ENCODE measurements at places on chromosomes 4 and X. TPM values are rescaled to one million over a fixed set of nuclear protein-coding genes. Genes with fewer than 3 reads are reported as not detected.

DNA sequence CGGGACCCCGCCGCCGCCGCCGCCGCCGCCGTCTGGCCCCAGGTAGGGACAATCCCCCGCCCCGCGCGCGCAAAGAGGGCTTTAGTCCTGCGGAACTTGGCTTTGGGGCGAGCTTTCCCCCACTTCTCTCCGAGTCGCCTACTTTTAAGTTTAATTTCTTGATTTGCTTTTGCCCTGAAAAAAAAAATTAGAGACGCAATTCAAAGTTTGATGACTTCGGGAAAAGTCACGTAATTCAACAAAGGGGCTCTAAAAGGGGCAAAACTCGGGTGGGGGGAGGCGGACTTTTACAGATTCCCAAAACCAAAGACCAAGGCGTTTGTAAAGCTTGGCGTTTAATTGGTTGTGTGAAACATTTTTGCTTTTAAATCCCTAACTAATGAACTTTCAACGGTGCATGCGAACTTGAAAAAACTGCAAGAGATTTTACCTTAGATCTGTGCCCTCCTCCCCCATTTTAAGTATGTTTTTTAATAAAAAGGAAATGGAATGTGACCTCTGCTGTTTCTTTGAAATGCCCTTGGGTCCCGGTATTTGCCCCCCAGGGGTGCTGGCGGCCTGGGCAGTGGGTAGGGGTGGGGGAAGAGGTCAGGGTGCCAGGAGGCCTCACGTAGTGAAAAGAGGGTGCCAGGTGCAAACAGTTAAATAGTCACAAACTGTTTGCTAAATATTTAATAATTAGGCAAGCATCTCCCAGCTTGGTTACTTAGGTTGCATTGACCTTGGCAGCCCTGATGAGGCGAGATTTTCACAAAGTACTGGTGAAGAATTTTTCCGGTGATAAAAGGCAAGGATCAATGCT, 209.7 kb downstream of the NWD2 start:
- no peak for DNase-seq

- DNase-seq = no peak
These were observed 163.2 kb upstream of the SPANXC start for GRCh38 chrX:141405486-141405852.

DNA sequence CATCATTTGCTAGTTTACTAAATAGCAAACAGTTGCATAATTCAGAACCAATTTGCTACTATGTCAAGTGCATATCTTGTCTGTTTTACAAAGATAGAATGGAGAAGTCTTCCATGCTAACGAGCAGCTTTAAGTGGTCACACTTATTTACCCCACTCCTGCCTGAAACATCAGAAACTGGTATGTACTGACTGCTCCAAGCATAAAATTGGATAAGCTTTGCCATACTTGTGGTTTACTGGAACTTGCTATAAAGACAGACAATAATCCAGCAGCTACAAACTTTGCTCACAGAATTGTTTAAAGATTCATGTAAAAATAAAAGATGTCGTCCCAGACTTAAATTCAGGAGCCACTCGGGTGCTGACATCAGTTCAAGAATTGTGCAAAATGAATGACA, 13.3 kb upstream of the CDKL2 start:
- DNase-seq = no peak

DNA sequence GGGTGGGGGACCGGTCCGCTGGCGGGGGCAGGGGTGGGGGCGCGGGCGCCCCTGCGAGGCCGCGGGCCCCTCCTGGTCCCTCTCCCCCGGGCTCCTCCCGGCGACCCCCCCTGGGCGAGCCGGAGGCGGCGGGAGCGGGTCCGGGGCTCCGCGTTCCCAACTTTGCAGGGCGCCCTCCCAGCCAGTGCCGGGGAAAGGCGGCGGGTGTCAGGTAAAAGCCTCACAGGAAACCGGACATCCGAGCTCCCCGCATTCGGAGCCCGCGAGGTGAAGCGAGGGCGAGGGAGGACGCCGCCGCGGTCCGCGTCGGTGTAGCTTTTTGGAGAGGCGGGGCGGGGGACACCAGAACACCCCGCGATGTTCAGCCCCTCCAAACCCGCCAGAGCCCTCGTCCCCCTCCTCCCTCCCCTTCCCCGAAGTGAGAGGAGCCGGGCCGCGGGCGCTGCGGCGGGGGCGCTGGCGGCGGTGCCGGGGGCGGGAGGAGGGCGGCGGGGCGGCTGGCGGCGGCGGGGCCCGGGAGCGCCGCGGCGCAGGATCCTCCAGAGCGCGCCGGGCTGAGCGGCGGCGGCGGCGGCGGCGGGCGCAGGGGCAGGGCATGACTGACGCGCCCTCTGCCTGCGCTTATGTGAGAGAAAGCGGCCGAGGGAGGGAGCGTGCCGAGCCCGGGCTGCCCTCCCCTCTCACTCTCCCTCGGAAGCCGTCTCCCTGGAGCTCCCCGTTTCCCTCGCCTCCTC, at the start of gene VEGFC:
TSS of gene VEGFC (minus strand) at position 597 of the 734 bp plus-strand sequence. CDS start 611 bp downstream, outside the sequence.
- no peak for DNase-seq

DNA sequence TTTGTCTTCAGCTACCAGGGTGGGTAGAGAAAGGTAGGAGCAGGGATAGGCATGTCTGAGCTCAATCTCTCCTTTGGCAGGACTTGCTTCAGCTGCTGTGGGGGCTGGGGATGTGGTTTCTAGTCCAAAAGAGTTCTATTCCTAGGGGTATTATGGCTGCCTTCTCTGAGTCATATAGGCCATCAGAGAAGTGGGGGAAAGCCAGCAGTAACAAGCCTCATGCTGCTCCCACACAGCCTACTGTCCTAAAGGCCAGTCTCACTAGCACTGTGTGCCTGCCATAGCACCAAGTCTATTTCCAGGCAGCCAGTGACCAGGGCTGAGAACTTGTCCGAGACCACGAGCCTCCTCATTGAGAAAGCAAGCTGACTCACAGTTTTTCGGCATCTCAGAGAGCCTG, 270.6 kb downstream of the DCAF12L2 start:
- no peak for DNase-seq

DNA sequence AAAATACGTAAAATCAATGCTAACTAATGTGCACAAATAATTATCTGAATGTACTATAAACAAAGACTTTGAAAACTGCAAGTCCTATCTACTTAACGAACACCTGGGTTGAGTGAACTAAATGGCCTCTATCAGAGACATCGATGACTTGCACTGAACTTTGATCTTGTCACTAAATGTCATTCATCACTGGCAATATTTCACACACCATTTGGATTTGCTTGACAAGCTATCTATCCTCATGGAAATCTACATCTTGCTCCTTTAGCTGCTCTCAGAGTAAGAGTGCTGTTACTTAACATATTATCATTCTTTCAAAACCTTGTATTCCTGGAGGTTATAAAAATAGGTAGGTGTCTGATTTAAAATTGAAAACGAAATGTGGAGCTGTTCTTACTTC, 289.3 kb downstream of the TLL1 start:
- DNase-seq = no peak

DNA sequence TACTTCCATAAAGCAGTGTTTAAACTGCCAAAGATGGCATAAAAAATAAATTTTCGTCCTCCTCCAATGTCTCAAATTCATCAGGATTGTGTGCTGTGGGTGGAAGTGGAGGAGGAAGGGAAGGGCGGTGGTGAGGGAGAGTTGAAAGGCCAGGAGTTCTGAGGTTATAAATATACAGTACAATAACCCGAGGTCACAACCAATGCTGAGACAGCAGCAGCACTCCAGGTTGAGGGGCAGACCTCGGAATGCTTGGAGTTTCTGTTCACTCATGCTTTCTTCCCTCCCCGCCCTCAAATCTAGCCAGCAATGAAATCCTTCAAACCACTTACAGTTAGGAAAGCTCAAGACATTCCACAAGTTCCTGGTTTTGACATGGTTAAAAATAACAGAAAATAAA, 134.0 kb upstream of the SMAD1 start:
- no peak for DNase-seq

- DNase-seq = no peak
These were observed 669 bp upstream of the PPARGC1A start for GRCh38 chr4:23890369-23891063.

The PCDH19 gene
- 0.03 TPM for polyA plus RNA-seq

The PAGE1 gene
- not detected for polyA plus RNA-seq

GRCh38 chr4:165784672-165785071, 88.4 kb upstream of the TLL1 start:
- no peak for DNase-seq

DNA sequence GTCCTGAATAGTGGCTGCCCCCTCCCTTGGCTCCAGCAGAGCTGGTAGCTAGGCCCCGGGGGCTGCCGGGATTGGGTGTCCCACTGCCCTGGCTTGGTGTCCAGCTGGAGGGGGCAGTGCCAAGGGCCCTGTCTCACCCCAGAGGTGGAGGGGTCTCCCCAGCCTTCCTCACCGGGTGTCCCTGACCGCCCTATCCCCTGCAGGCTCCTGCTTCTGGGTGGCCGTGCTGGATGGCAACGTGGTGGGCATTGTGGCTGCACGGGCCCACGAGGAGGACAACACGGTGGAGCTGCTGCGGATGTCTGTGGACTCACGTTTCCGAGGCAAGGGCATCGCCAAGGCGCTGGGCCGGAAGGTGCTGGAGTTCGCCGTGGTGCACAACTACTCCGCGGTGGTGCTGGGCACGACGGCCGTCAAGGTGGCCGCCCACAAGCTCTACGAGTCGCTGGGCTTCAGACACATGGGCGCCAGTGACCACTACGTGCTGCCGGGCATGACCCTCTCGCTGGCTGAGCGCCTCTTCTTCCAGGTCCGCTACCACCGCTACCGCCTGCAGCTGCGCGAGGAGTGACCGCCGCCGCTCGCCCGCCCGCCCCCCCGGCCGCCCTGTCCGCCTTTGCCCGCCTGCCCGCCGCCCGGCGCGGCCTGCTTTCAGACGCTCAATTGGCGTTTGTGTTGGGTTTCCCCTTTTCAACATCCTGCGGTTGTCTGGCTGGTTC, 4.6 kb downstream of the NAT8L start:
- DNase-seq = no peak

The EMCN gene
- 1.8 TPM for polyA plus RNA-seq

- DNase-seq = no peak
These were observed 105.2 kb upstream of the STX18 start for GRCh38 chr4:4647041-4647440.

The SMC1A gene
- 15.5 TPM for polyA plus RNA-seq

GRCh38 chr4:103757631-103758030, 37.8 kb upstream of the TACR3 start:
- DNase-seq = no peak

- DNase-seq = no peak
These were observed 14.7 kb downstream of the CHST7 start for GRCh38 chrX:46588263-46588662.

The MAGEB2 gene
- polyA plus RNA-seq = not detected

The RAB33A gene
- polyA plus RNA-seq = 0.13 TPM

- no peak for DNase-seq
These were observed 56.4 kb downstream of the MAML3 start for GRCh38 chr4:140097572-140097971.

The CSAG3 gene
- polyA plus RNA-seq = not detected

DNA sequence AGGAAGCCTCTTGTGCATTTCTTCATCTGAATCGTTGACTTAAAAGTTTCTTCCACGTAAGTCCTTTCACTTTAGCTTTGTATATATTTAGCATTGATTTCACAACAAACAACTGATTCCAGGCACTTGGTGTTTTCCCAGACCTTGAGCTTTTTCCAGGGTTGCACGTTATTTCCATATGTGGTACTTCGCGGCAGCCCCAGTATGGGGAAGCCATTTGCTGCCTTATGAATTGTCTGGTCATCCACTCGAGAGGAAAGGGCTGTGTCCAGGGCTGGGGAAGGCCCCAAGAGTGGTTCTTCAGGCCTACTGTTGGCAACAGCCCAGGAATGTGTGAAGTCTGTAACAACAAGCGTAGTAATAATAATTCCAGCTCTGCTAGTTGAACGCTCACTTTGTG, 2.8 kb upstream of the TLR8 start:
- no peak for DNase-seq
